Naive thymus-derived CD8-positive, alpha-beta T cell (primary cell): ENCODE measurements at places on chromosomes 7 and 10. TPM values are rescaled to one million over a fixed set of nuclear protein-coding genes. Genes with fewer than 3 reads are reported as not detected.
A peak's percentile ranks its signal among the peaks of the same experiment; 100 is the strongest.

DNA sequence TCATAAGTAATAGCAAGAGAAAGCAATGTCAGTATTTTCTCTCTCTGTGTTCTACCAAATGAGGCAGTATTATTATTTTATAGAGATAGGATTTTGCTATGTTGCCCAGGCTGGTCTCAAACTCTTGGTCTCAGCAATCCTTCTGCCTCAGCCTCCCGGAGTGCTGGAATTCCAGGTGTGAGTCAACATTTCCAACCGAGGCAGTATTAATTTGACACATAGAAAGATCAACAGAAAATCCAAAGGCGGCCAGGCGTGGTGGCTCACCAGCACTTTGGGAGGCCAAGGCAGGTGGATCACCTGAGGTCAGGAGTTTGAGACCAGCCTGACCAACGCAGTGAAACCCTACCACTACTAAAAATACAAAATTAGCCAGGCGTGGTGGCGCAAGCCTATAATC is 71.8 kb downstream of the SMURF1 start:
- no peaks in the 10 kb centered on the region for H3K36me3 ChIP-seq
- no peaks in the 10 kb centered on the region for H3K27me3 ChIP-seq
- peaks cover 27% of the 10 kb centered on the region for H3K4me1 ChIP-seq
- no peak for DNase-seq
- H3K4me3 ChIP-seq: no peak overlapping the region
- H3K27ac ChIP-seq: no peak overlapping the region

The ANKRD30A gene
- total RNA-seq: not detected

- no peak overlapping the region for H3K4me3 ChIP-seq
- no peak for DNase-seq
- no peaks in the 10 kb centered on the region for H3K27me3 ChIP-seq
These were observed 123.2 kb downstream of the ACTR3B start for GRCh38 chr7:152882576-152883310.

The CACNB2 gene
- total RNA-seq: not detected

- no peak for DNase-seq
- no peak overlapping the region for H3K4me3 ChIP-seq
- no peaks in the 10 kb centered on the region for H3K36me3 ChIP-seq
- peaks cover 3% of the 10 kb centered on the region for H3K4me1 ChIP-seq
- H3K27ac ChIP-seq: no peak overlapping the region
These were observed 322.6 kb downstream of the RNLS start for GRCh38 chr10:88260329-88261051.

DNA sequence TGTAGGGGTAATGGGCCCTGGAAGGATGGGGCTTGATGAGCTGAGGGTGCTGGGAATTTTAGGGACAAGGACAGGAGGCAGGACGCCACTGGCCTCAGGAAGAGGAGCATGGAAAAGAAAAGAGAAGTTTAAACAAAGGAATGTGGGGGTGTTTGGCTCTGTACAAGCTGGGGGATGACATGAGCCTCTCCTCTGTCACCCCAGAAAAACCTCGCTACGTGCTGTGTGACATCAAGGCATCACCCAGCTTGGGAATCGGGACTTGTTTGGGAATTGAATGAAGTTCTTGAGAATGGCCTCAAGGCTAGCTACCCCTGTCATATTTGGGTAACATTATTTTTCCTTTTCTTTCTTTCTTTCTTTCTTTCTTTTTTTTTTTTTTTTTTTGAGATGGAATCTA is 47.7 kb upstream of the HSPB1 start:
- H3K27ac ChIP-seq: no peak overlapping the region
- DNase-seq: no peak
- no peak overlapping the region for H3K4me3 ChIP-seq
- H3K36me3 ChIP-seq: no peaks in the 10 kb centered on the region

- no peak overlapping the region for H3K27ac ChIP-seq
- no peaks in the 10 kb centered on the region for H3K27me3 ChIP-seq
- no peaks in the 10 kb centered on the region for H3K36me3 ChIP-seq
- DNase-seq: no peak
- H3K4me3 ChIP-seq: no peak overlapping the region
These were observed 32.3 kb downstream of the CDK1 start for GRCh38 chr10:60810437-60811182.

DNA sequence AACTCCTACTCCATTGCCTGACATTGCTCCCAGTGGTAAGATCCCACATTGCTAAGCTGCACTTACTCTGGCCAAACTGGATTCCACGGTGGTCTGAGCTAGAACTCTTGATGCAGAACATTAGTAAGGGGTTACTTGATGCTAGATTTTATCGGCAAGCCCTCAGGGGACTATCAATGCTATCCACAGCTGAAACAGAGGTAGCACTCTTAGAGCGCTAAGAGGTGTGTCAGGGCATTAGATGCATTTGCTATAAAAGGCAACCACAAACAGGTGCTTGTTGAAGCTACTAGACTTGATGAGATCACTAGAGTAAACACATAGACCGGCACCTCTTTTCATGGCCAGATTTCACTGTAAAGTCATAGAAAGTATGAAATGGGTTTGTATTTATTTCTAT is 116.3 kb downstream of the MDFIC start:
- H3K36me3 ChIP-seq: no peaks in the 10 kb centered on the region
- H3K4me3 ChIP-seq: no peak overlapping the region
- H3K4me1 ChIP-seq: peaks cover 1% of the 10 kb centered on the region
- H3K27ac ChIP-seq: no peak overlapping the region
- peaks cover 6% of the 10 kb centered on the region for H3K27me3 ChIP-seq

- no peak for DNase-seq
- H3K4me3 ChIP-seq: peak overlapping the region; percentile 94
- H3K36me3 ChIP-seq: no peaks in the 10 kb centered on the region
- H3K27me3 ChIP-seq: no peaks in the 10 kb centered on the region
These were observed 982 bp downstream of the IDI1 start for GRCh38 chr10:1047937-1048336.

The AKR1C1 gene
- 3.4 TPM for total RNA-seq

DNA sequence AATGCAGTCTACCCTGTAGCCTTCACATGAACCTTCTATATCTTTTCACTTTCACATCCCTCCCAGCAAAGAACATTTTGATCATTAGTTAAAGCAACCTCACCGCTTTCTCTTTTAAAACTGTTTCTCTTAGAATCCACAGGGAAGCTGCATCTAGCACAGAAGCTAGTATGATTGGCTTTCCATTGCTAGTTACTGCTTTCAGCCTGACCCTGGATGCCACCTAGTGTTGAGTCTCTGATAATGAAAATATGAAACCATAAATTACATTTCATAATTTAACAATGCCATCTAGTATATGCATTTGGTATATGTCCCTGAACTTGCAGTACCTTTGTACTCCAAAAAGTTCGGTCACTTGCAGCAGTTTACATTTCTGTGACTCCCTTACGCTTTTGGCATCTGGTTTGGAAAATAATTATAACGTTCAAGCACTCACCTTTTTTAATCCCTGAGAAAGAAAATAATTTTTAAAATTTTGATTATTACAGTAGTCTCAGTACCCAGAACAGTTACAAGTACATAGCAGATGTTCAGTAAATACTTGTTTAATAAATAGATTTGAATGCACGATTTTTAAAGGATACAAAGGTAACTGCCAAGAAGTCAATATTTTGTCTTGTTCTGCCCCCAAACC is 22.7 kb downstream of the CISD1 start:
- H3K27ac ChIP-seq: no peak overlapping the region
- no peaks in the 10 kb centered on the region for H3K4me1 ChIP-seq
- no peak for DNase-seq
- no peak overlapping the region for H3K4me3 ChIP-seq
- H3K27me3 ChIP-seq: no peaks in the 10 kb centered on the region

GRCh38 chr7:148695953-148696352 is 2.8 kb upstream of the CUL1 start:
- no peaks in the 10 kb centered on the region for H3K36me3 ChIP-seq
- H3K4me1 ChIP-seq: peaks cover 17% of the 10 kb centered on the region
- peak overlapping the region; percentile 8 for H3K27ac ChIP-seq
- H3K4me3 ChIP-seq: no peak overlapping the region
- no peaks in the 10 kb centered on the region for H3K27me3 ChIP-seq
- DNase-seq: no peak

DNA sequence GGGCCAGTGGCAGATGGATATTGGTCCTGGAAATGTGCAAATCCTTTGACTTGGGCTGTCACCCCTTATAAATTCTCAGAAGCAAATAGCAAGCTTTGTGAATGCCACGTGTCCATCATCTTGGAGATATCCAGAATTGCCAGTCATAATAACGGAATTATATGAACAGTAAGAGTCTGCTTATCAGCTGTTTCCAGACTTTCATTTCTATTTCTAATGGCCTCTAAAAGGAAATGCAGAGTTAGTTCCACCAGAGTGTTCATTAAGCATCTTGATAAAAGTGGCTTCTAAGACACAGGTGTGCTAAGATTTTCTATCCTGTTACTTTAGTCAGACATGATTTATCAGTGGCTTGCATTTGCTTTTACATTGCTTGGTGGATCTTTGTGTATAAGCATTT is 87.4 kb downstream of the RAMP3 start:
- peaks cover 3% of the 10 kb centered on the region for H3K36me3 ChIP-seq
- H3K27me3 ChIP-seq: peaks cover 47% of the 10 kb centered on the region
- no peak overlapping the region for H3K27ac ChIP-seq
- no peak overlapping the region for H3K4me3 ChIP-seq
- no peaks in the 10 kb centered on the region for H3K4me1 ChIP-seq
- DNase-seq: no peak

The PRLHR gene
- total RNA-seq: not detected

DNA sequence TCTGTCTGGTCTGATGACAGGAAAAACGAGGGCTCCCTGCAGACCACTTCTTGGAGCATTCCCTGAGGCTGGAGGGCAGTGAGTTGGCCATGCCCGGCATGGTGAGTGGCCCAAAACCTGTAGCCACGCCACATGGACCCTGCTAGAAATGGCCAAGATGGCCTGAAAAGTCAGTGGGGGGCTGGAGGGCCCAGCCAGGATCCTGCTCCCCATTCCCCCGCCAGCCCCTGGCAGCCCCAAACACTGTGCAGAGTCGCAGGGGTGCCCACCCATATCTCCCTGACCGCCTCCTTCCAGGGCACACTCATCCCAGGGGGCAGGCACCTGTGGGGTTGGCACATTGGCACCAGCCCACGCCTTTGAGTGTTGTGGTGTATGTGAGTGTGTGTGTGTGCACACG is 18.7 kb upstream of the PPP2R2D start:
- DNase-seq: no peak
- H3K4me3 ChIP-seq: no peak overlapping the region
- peaks cover 16% of the 10 kb centered on the region for H3K27me3 ChIP-seq
- H3K36me3 ChIP-seq: no peaks in the 10 kb centered on the region
- H3K4me1 ChIP-seq: peaks cover 8% of the 10 kb centered on the region

DNA sequence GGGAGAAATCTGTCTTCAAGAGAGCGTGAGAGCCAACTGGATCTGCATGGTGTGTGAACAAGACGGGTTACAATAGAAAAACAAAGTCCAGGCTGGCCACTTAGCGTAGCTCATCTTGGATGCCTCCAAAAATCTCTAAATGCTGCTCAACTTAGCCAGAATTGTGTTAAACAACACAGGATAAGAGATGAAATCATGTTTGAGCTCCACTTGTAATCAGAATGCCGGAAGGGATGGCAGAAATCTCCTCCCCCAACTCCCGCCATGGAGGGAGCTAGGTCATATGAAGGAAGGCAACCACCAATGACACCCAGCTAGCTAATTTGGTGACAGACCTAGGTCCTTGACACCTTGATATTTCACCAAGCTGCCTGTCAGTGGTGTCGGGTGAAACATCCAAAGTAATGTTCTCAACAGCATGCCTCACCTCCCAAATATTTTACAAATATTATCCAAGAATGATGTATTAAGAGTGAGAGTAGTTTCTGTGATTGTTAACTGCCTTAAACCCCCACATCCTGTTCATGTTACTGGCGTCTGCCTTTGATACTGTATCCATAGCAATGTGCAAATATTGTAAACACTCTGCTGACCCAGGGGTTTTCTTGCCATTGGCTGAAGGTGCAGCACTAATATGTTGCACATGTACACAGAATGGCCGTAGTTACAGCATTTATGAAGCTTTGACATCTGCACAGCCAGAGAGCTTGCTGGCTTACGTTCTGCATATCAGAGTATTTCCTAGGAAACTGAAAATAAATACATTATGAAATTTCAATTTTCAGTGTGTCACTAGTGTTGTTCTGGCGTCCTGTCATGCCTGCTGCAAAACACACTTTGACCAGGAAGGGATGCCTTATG is 25.8 kb downstream of the TMEM254 start:
- no peaks in the 10 kb centered on the region for H3K4me1 ChIP-seq
- H3K27ac ChIP-seq: no peak overlapping the region
- DNase-seq: no peak

The CRTAC1 gene
- not detected for total RNA-seq

The CDC14C gene
- total RNA-seq: not detected

DNA sequence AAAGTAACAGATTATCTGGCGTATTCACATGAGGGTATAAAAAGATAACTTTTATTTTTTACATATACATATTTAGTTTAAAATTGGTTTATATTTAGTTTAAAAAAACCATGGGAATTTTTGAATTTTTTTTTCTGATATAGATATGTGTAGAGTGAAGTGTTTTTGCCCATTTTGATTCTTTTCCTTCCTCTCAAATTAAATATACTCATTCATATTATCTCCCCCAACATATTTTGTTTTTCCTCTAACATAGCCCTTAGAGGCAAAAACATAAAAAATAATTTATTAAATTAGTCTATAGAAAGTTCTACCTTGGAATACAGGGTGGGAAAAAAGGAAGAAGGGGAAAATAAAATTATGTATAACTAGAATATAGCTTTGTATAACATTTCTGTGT is 137.7 kb downstream of the CPED1 start:
- no peak overlapping the region for H3K27ac ChIP-seq
- DNase-seq: no peak
- no peaks in the 10 kb centered on the region for H3K4me1 ChIP-seq
- H3K4me3 ChIP-seq: no peak overlapping the region

GRCh38 chr10:84921701-84922100 is 593.3 kb downstream of the CCSER2 start:
- H3K4me3 ChIP-seq: no peak overlapping the region
- H3K27ac ChIP-seq: no peak overlapping the region
- no peak for DNase-seq
- no peaks in the 10 kb centered on the region for H3K36me3 ChIP-seq
- H3K27me3 ChIP-seq: peaks cover 2% of the 10 kb centered on the region
